ENCODE measurements at places on chromosomes 3 and 15.

- DNase-seq: no peak
Measured at GRCh38 chr3:27724459-27725197, 2.5 kb upstream of the EOMES start.

DNA sequence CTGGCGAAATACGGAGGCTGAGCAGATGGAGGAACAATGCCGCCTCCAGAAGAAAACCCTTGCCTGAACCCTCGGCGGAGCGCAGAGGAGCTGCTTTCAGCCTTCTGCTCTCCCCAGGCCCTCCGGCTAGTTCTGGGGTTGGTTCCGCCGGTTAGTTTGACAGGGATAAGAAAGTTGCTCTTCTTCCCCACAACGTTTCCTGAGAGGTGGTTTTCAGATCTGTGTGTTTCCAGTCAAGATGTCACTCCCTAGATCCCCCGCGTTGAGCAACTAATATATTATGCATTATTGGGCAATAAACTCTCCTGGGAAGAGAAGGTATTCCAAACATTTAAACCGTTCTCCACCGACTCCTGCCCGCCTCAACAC is 551 bp downstream of the NLGN1 start:
- DNase-seq: peak; percentile 2

DNA sequence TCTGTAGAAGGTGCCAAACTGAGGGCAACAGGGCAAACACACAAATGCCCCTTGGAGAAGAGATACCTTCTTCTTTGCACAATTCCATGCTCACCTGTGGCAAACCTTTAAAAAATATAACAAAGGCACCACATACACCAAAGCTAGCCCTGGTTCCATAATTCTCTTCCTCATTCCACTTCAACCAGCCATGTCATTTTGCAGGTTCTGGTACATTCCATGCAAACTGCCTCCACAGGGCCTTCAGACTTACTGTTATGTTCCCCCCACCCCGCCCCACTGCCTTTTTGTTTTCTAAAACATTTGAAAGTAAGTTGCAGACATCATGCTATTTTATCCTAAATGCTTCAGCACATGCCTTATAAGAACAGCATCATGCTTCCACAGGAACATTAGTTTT is 269.0 kb downstream of the NSUN3 start:
- no peak for DNase-seq

GRCh38 chr3:72440491-72440890 is 407.8 kb downstream of the SHQ1 start:
- no peak for DNase-seq

GRCh38 chr3:195066441-195066841 is 204.5 kb downstream of the XXYLT1 start:
- DNase-seq: no peak

DNA sequence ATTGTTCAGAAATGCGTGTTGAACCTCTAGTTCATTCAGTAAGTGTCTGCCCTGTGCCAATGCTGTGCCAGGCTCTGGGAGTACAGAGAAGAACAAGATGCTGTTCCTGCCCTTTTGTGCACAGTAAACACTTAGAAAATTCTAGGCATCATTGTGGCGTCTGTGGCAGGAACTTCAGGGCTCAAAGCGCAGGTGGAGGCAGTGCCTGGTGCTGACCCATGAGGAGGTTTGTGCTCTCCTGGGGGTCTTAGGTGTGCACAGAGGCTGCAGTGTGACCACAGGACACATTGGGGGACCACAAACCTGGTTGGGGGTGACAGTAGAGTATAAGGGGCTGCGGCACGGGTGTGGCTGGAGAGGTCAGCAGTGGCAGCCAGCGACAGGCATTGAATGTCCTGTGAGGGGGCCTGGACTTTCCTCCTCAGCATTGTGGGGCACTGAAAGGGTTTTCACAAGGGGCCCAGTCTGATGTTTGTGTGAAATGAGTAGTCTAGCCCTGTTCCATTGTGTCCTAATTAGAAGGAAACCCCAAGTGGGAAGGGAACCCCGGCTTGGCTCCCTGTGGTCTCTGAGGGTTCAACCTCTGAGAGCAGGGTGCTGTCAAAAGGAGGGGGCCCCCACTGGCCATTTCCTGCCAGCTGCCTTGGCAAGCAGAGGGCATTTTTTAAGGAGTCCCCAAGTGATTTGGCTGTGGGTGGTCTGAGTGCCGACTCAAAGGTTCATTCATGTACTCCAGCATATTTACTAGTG is 20.9 kb downstream of the MRAS start:
- DNase-seq: no peak

- no peak for DNase-seq
Measured at GRCh38 chr3:56054844-56055243, 413.4 kb downstream of the ERC2 start.

GRCh38 chr3:65202395-65202794 is 514.6 kb upstream of the ADAMTS9 start:
- no peak for DNase-seq

GRCh38 chr15:42723068-42723467 is 13.9 kb downstream of the CDAN1 start:
- DNase-seq: no peak

DNA sequence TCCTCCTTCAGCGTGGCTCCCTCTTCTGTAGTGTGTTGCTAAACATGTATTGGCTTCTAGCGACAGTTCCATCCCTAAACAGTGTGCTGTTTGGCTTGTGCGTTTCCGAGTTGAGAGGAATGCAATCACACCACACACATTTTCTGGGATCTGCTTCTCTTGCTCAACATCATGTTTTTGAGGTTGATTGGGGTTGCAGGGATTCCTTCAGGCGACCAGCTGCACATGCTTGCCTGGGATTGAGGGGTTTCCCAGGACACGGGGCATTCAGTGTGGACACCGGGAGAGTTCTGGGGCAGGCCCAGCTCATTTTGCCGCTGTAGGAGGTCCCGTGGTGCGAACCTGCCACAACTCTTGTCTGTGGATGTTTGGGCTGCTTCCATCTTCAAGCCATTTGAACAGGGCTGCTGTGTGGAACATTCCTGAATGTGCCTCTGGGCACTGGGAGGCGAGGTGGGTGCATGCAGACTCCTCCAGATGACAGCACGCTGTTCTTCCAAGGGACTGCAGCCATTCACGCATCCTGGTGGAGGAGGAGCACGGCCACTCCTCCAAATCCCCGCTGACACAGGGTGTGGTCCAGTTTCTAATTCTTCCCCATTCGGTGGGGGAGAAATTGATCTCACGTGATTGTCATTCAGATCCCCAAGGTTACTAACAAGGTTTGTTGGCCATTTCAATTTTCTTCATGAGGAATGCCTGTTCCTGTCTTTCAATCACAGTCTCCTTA is 82.8 kb downstream of the PLXNA1 start:
- no peak for DNase-seq

- DNase-seq: no peak
Measured at GRCh38 chr3:159322322-159322939, 520.6 kb downstream of the MFSD1 start.

- DNase-seq: peak; percentile 29
Measured at GRCh38 chr3:18124501-18124900, 300.6 kb downstream of the SATB1 start.

GRCh38 chr3:123072152-123072551 is 5.3 kb downstream of the PDIA5 start:
- DNase-seq: no peak

GRCh38 chr15:100829457-100829856 is 50.2 kb upstream of the ALDH1A3 start:
- DNase-seq: no peak

DNA sequence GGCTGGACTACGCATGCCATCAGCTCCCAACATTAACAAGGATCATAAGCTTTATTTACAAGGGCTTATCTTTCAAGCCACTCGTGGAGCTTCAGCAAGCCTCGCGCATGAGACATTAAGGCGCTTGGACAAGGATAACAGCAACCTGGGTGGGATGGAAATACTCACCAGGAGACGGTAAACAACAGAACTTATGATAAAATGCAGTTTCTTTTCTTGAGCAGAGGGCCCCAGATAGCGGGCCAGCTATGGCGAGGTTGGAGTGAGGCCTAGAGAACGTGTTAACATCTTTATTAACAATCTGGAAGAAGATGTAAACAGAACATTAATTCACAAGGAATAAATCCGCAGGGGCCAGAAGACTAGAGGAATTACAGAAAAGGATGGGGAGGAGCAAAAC is 158.2 kb downstream of the NTRK3 start:
- DNase-seq: no peak

DNA sequence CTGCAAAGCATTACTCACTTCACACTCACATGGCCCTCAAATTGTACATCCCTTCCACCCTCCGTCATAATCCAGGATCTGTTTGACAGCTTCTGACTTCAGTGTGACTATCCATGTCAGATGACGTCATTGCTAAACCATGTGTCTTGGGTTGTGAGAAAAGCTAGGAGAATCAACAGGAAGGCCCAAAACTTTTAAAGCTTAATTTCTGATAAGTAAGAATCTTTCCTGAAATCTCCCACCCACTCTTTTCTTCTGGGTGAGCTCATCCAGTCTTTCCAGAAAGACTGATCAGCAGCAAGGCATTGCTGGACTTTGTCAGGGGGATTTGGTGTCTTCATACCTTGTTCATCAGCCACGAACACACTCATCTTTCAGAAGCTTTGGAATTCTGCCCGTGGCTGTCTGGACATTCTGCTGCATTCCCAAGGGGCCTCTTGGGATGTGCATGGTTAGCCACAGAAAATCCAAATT is 11.5 kb upstream of the LMCD1 start:
- DNase-seq: peak; percentile 68
